NCI-H460 (cell line): ENCODE measurements at places on chromosomes 6 and 20.

GRCh38 chr6:105021399-105021798 lies 64.5 kb downstream of the LIN28B start:
- DNase-seq, result no peak

GRCh38 chr6:111105578-111105977 lies 18.3 kb downstream of the SLC16A10 start:
- DNase-seq, result no peak

- DNase-seq, result no peak
These were observed 38.7 kb downstream of the LAMA4 start for GRCh38 chr6:112215488-112216284.

DNA sequence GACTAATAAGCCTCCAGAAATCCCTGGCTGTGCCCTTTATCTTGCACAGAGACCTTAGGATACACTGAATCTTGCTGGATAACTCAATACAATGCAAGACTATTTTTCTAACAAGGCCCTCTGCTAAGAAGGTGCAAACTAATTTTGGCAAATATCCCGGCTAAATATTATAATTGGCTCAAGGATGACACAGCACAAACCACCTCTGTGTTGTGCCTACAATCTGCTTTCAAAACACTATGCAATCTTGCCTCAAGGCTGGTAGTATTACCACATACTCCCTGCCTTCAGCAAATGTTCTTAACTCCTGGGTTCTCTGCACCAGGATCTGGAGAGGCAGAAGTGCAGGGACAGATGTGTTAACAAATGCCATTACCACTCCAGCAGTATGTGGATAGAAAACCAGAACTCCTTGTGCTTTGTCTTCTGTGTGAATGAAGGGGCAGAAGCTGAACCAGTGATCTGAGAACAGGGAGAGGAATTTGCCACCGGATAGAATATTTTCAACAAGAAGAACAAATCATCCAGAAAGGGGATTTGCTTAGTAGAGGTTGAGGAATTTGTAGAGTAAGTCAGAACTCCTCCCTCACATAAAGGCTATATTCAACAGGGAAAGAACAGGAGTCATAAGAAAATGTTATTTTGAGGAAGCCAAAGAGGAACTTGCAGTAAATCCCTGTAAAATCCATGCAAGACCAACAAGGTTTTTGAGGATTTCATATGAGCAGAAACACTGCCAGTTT lies 74.1 kb upstream of the SLC4A11 start:
- DNase-seq, result peak; percentile 98

GRCh38 chr6:13395272-13396237 lies 67.2 kb upstream of the TBC1D7 start:
- DNase-seq, result peak; percentile 52

DNA sequence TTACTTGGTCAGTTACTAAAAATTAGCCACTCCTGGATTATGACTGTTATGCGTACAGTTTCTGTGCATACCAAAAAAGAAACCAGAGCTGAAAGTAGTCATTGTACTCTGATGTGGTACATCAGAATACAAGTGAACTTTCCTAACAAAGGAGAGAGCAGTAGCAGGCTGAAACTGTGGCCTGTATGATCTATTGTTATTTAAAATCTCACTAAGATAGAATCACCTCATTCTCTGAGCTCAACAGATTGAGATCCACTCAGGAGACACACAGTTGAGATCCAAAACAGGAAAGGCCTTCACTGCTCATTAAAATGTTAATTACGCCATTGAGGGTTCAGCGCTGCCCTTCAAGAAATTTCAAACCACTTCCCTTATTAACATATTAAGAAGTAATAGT lies 576.4 kb downstream of the LMBRD1 start:
- no peak for DNase-seq

DNA sequence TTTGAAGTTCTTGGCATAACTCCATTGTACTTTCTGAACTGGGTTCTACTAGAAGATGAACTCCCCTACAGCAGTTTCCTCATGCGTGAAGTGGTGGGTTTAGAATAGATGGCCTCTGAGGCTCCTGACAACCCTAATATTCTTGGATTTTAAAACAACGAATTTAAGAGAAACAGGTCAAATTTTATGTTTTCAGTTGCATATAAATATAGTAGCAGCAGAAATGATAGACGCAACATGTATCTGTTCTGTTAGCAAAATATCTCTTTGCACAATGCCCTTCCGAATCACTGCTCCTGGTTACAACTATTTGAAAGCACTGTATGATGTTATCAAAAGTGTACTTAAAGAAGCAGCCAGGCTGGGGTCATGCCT lies 247.2 kb downstream of the TBC1D7 start:
- no peak for DNase-seq

- DNase-seq, result no peak
These were observed 77.6 kb downstream of the MLIP start for GRCh38 chr6:54188846-54189245.

DNA sequence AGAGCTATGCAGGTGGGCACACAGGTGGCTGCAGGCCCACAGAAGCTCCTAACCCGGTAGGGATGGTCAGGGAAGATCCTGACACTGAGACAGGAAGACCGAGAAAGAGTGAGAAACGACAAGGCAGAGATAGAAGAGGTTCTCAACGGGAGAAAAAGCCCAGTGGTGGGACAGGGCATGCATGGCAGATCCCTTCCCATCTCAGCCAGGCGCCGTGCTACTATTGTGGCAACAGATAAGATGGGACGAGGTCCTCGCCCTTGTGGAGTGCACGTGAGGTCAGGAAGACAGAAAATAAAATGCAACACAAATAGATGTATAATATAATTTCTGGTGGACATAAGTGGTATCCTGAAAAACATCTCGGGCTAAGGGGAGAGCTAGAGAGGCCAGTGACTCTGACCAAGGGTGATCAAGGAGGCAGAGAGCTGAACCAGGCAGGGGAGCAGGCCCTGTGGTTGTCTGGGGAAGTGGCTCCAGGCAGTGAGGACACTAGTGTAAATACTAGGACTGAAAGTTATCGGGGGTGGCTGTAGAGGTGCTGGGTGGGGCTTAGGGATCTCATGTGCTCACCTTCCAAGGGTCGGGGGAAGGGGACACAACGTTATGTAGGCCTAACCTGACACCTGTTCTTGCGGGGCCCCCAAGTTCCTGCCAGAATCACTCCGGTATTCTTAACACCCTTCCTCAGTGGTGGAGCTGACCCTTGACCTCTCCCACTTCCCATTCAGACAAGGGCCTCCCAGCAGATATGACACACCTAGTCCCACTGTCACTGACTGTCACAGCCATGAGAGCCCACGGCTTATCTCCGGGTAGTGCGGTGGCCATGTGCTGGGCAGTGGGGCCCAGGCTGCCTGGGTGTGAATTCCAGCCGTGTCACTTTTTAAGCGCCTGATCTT lies 1.0 kb downstream of the SRXN1 start:
- DNase-seq, result no peak

GRCh38 chr20:6122873-6123648 lies at the start of gene FERMT1:
TSS of gene FERMT1 (minus strand) at chr20:6123030. CDS start at chr20:6119554, 3,476 bp downstream.
- peak; percentile 71 for DNase-seq
